ENCODE measurements at places on chromosomes 11 and 22.

DNA sequence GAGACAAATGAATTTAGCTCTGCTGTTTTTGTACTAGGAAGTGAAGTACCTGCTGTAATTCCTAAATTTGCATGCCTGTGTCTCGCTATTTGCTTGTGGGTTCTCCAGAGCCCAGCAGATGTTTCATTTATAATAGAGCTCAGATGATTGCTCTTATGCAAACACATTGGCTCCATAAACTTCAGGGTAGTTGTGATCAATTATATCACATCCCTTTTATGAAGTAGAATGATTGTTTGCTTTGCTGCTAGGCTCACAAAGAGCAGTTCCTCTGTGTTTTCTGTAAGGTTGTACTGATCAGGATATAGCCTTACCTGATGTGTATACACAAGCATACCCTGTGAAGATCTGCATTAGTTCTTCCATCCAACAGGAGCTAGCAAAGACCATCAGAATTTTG, 64.1 kb downstream of the C11orf87 start:
- DNase-seq, result no peak

GRCh38 chr11:48004456-48004855, 24.1 kb downstream of the PTPRJ start:
- DNase-seq, result peak; percentile 3

DNA sequence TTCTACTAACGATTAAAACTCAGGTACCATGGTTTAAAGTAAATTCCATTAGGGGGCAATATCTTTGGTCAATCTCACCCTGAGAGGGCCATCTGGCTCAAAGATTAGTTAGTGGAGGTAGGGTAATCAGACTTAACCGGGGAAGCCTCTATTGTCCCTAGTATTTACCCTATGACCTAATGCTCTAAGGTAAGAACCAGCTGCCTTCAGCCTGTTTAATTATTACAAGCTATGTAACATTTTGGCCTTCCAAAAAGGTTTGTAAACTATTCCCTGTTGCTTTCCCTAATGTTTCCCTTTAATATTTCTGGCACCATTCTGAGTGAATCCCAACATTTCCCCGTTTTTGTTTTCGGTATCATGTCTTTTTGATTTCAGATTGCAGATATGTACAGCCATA, 15.1 kb upstream of the GLYATL1 start:
- DNase-seq, result no peak

- DNase-seq, result no peak
These were observed 88.2 kb upstream of the BLID start for GRCh38 chr11:122204206-122204605.
